ENCODE measurements at places on chromosomes 16 and 17.

DNA sequence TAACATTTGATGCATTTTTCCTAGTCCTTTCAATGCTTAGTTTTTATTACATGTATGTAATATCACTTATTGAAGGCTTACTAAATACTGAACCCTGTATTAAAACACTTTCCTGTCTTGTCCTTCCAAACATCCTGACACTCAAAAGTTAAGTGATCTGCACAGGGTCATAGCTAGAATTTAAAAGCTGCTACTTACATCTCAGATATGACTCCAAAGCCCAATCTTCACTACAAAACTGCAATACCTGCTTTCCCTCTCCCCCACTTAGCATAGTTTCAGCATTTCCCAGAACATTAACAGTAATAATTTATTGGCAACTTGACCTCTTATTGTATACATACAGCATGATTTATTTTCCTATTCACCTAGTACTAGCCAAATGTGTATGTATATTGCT lies 4.3 kb upstream of the TRIM37 start:
- no peak for DNase-seq

GRCh38 chr17:6098823-6099180 lies 28.6 kb downstream of the WSCD1 start:
- no peak for DNase-seq

DNA sequence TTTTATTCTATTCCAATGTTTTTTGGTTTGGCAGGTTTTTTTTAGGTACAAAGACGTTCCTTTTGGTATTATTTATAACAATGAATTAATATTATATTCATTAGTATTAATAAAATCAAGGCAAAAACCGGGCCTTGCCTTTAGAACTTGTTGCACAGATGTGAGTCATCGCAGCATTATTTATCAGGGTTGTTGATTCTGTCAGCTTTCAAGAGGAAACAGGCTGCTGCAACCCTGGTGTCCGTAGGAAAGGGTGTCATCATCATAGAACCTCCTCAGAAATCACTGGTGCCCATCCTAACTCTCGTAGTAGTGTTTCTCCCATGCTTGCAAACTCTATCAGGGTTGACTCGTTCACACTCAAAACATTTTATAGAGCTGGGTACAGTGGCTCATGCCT lies 10.2 kb upstream of the LRRC37B start:
- DNase-seq: no peak

- DNase-seq: no peak
Measured at GRCh38 chr17:51006601-51007000, 114.1 kb downstream of the SPAG9 start.

DNA sequence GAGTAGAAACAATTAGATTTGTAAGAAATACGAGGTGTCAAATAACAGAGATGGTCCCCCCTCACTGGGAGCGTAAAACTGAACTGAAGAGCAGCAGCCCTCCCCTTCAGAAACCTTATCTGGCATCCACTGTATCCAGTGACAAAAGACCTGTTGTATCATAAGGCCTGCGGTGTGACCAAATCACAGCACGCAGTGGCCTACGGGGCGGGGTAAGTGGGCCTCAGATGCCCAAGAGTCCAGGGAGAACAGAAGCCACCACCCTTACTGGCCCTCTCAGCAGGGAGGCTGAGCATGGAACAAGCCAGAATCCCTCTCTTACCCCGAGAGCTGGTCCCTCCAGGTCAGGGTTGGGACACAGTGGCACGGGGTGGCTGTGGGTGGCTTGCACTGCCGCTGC lies 5.5 kb downstream of the JMJD6 start:
- no peak for DNase-seq

DNA sequence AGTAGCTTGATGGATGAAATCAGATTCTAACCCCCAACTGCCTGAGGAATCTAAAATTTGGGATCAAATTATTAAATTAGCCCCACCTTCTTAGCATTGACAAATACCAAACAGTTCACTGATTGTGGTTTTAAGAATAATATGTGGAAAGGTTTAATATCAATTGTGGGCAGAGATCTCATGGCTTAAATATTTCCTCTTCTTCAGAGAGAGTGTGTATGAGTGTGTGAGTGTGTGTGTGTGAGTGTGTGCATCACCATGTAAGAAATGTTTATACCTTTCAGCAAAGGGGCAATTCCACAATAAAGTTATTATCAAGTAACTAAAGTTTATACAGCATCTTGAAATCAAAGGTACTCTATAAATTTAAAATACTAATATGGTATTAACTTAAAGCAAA lies 3.2 kb downstream of the SMURF2 start:
- no peak for DNase-seq

- no peak for DNase-seq
Measured at GRCh38 chr17:61420052-61420451, 20.4 kb downstream of the TBX2 start.

DNA sequence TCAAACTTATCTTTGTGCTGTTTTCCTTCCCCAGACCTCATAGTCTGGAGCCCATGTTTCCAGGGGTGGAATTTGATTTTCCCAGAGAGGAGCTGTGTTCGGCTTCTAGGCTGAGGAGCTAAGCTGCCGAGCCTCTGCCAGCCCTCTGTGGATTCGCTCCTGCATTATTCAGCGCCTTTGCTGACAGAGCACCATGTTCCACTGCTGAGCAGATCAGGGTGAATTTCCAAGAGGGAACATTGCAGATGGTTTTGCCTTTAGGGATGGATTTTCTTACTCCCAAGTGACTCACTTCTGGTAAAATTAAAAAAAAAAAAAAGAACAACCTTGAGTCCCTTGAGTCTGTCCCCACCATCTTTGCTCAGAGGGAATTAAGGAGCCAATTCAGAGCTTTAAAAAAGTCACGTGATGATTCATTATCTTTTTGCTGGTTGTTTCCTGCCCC lies 229.5 kb downstream of the PRKCA start:
- no peak for DNase-seq

DNA sequence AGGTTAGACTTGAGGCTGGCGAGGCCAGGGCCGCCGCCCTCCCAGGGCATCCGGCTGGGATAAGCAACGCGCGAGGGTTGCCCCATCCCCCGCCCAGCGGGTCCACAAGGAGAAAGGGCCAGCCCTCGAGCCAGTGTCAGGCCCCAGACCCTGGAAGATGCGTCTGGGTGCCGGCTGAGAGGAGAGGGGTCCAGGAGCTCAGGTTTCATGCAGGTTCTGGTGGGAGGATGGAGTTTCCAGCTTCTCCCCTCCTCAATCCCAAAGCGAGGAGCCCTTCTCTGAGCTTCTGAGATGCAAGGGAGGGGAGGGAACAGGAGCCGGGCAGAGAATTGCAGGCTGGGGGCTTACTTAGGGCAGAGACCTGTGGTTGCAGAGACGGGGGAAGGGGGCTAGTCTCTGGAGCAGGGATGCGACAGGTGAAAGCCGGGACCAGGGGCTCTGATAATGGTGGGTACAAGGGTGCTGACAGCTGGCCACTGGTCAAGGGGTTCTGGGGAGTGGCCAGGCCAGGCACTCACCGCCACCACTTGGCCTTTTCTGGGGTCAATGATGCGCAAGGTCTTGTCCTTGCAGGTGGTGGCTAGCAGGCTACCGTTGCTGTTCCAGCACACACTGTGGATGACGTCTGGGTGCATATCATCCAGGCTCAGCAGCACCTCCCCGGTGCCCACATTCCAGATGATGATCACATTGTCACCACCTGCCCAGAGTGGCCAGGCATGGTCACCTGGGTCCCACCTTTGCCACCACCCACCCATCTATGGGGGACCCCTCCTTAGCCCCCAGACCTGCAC lies 4.2 kb downstream of the CORO6 start:
- no peak for DNase-seq

Measured in stimulated activated CD4-positive, alpha-beta T cell treated with anti-CD3 and anti-CD28 coated beads, Interleukin-1b, Interleukin-23, amount 100 ng/mL, for 4 hours (primary cell).